Adrenal gland (tissue), 19 donors: ENCODE measurements at places on chromosomes 1 and 21.

GRCh38 chr1:194104247-194104844 is 917.9 kb upstream of the B3GALT2 start:
- H3K27me3 ChIP-seq = no peaks in the 10 kb centered on the region
- no peak overlapping the region for H3K4me3 ChIP-seq
- DNase-seq = no peak
- H3K36me3 ChIP-seq = no peaks in the 10 kb centered on the region
- H3K4me1 ChIP-seq = no peaks in the 10 kb centered on the region

- H3K36me3 ChIP-seq = no peaks in the 10 kb centered on the region
- H3K4me3 ChIP-seq = no peak overlapping the region
- no peaks in the 10 kb centered on the region for H3K4me1 ChIP-seq
- DNase-seq = no peak
These were observed 189.6 kb upstream of the ST6GALNAC5 start for GRCh38 chr1:76677416-76678405.

- H3K27ac ChIP-seq = no peak overlapping the region
- peaks cover 27% of the 10 kb centered on the region for H3K4me1 ChIP-seq
- no peaks in the 10 kb centered on the region for H3K36me3 ChIP-seq
- no peak overlapping the region for H3K4me3 ChIP-seq
- no peak for DNase-seq
These were observed 118.6 kb downstream of the PROX1 start for GRCh38 chr1:214106375-214106774.

GRCh38 chr21:29231756-29232529 is 66.8 kb upstream of the BACH1 start:
- no peaks in the 10 kb centered on the region for H3K36me3 ChIP-seq
- H3K4me1 ChIP-seq = no peaks in the 10 kb centered on the region
- H3K27me3 ChIP-seq = no peaks in the 10 kb centered on the region
- no peak for DNase-seq

DNA sequence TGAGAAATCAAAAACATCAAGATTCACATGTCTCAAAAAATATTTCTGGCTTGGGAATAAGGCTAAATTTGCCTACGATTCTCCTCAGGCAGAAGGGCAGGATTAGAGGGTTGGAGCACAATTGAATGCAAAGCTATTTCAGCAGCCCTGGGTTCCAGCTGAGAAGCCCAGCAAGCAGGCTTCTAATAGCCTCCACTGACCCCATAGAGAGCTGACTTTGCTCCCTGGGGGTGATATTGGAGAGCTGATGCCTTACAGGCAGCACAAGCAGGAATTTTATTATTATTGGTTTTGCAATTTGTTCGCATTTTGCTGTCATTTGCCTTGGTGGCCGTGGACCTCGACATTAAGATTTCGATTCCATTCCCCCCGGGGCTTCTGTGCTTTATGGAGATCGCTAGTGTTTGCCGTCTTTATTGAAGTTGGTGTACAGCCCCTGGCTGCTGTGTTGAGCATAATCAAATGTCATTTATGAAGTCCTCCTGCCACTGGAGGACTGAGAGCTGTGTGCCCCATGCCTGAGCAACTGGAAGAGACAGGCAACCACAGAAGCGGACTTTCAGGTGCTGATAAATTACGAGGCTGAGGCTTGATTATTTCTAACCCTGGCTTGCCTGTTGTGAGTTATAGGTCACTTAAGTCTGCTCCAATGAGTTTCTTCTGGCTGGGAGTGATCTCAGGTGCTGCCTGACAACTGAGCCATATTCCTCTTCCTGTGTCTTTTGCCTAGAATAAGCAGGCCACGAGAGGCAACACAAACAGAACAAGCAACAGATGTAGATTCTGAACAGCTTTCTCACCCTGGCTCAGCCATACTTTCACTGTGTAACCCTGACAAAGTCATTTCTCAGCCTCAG is 518.4 kb upstream of the CAMK1G start:
- H3K4me1 ChIP-seq = no peaks in the 10 kb centered on the region
- H3K27me3 ChIP-seq = no peaks in the 10 kb centered on the region
- no peak overlapping the region for H3K27ac ChIP-seq
- no peak overlapping the region for H3K4me3 ChIP-seq
- no peak for DNase-seq

- H3K27me3 ChIP-seq = no peaks in the 10 kb centered on the region
- DNase-seq = no peak
- no peaks in the 10 kb centered on the region for H3K4me1 ChIP-seq
- no peak overlapping the region for H3K4me3 ChIP-seq
- H3K27ac ChIP-seq = no peak overlapping the region
These were observed 32.1 kb upstream of the TEKT2 start for GRCh38 chr1:36051821-36052220.

DNA sequence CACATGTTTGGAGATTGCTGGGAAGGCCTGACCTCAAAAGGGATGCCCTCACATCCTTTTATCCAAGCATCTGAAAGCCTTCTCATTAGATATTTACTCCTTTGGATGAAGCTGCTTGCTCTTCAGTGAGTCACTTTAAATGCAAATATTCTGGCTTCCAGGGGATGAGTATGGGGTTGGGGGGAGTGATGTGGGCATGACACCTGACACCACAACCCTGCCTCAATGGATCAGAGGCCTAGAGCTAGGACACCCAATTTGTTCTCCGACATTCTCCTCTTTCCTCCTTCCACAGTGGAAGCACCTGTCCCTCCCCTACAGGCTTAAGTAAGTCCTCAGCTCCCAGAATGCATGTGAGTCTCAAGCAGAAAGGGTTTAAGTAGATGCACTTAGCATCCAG is 238.3 kb downstream of the OMA1 start:
- no peaks in the 10 kb centered on the region for H3K27me3 ChIP-seq
- no peaks in the 10 kb centered on the region for H3K4me1 ChIP-seq
- no peak for DNase-seq
- H3K27ac ChIP-seq = no peak overlapping the region

DNA sequence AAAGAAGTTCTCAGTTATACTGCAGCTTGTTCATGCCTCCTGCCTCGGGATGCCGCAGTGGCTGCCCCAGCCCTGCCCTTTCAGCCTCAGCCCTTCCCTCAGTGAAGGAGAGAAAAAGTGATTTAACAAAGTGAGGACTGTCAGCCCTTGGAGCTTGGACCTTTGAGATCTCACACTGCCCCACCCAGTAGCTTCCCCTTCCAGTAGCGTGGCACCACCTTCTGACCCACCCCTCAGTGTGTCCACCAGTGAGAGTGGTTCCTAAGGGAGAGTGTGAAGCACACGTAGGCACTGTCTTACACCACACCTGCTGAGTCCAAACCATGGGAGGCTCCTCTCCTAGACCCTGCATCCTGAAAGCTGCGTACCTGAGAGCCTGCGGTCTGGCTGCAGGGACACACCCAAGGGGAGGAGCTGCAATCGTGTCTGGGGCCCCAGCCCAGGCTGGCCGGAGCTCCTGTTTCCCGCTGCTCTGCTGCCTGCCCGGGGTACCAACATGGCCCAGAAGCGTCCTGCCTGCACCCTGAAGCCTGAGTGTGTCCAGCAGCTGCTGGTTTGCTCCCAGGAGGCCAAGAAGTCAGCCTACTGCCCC is at the start of gene CDA:
Gene CDA (plus strand): TSS at position 464 of the 592 bp plus-strand sequence. CDS start 33 bp downstream, at position 497.
- no peak for DNase-seq
- no peaks in the 10 kb centered on the region for H3K36me3 ChIP-seq
- H3K27ac ChIP-seq = peak within 1 kb of the TSS; percentile 19
- no peaks in the 10 kb centered on the region for H3K27me3 ChIP-seq
- no peak within 1 kb of the TSS for H3K4me3 ChIP-seq

GRCh38 chr1:6414443-6414844 is 5.3 kb downstream of the HES2 start:
- H3K27me3 ChIP-seq = peaks cover 56% of the 10 kb centered on the region
- H3K4me1 ChIP-seq = peaks cover 8% of the 10 kb centered on the region
- H3K4me3 ChIP-seq = no peak overlapping the region
- no peak for DNase-seq
- no peaks in the 10 kb centered on the region for H3K36me3 ChIP-seq

DNA sequence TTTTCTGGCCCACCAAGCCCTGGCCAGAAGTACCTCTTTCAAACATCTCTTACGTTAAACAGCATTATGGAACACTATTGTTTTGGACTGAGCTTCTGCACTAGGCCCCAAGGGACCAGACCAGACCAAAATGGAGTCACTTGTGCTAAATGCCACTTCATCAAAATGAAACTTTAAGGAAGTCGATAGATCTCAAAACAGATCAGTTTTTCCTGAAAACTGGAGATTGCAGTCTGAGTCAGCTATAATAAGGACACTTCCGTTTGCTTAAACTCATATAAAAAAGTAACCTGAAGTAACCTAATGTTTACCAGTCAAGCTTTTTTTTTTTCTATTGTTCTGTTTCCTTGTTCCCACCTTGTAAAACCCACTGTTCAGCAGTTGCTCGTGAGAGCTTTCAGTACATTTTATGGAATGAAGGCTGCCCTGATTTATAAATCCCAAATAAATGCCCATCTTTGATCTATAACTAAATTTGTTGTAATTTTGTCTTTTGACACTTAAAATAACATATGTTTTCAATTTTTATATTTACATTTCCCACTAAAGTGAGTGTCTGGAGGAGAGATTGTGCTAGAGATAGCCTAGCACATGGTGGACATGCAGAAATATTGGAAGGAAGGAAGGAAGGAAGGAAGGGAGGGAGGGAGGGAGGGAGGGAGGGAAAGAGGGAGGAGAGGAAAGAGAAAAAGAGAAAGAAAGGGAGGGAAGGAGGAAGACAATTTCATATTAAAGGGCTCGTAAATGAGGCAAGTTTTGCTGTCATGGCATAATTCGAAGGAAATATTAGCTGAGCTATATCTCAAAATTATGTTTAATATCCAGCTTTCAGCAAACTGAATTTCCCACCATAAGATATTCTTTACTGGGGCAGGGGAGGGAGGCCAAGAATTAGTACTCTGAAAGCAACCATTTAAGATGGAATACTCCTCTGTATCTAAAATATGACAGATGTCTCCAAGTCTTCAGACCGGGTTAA is 77.0 kb upstream of the CXADR start:
- H3K36me3 ChIP-seq = no peaks in the 10 kb centered on the region
- no peak for DNase-seq
- H3K4me1 ChIP-seq = no peaks in the 10 kb centered on the region
- no peaks in the 10 kb centered on the region for H3K27me3 ChIP-seq
- no peak overlapping the region for H3K4me3 ChIP-seq

GRCh38 chr1:115173151-115173550 is 83.8 kb upstream of the TSPAN2 start:
- no peaks in the 10 kb centered on the region for H3K36me3 ChIP-seq
- H3K4me3 ChIP-seq = no peak overlapping the region
- H3K27me3 ChIP-seq = no peaks in the 10 kb centered on the region

DNA sequence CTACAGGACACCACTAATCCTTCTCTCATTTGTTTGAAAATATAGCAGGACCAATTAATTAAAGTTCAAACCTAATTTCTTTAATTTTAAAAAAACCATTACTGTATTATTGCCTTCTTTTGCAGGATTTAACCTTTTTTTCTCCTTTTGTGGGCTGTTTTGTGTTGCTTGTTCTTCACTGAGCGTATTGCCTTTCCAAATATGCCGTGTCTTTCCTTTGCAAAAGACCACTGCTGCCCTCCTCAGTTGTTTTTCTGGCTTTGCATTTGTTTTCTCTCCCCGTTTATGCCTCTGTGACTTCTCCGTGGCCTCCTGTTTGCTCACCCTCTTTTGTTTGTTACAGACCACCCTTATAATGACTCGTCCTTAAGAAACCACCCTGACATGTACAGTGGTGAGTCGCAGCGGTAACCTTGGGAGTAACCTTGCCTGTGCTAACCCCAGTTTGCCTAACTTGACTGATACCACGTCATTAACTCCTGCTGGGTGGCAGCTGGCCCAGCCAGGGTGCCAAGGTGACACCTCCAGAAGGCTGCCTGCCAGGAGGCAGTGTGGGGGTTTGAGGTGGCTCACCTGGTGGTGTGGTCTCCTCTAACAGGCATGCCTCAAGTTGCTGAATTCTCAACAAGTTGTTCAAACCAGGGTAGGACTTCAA is 81.1 kb upstream of the CNTN2 start:
- DNase-seq = no peak
- H3K27ac ChIP-seq = no peak overlapping the region
- H3K4me1 ChIP-seq = no peaks in the 10 kb centered on the region
- H3K4me3 ChIP-seq = no peak overlapping the region
- peaks cover 37% of the 10 kb centered on the region for H3K36me3 ChIP-seq
- no peaks in the 10 kb centered on the region for H3K27me3 ChIP-seq
